ENCODE measurements at places on chromosomes 4 and X.

GRCh38 chrX:41332005-41332404 is 2.0 kb upstream of the DDX3X start:
- DNase-seq, result no peak

- no peak for DNase-seq
These were observed 1.1 kb upstream of the CLDN24 start for GRCh38 chr4:183323295-183323694.

DNA sequence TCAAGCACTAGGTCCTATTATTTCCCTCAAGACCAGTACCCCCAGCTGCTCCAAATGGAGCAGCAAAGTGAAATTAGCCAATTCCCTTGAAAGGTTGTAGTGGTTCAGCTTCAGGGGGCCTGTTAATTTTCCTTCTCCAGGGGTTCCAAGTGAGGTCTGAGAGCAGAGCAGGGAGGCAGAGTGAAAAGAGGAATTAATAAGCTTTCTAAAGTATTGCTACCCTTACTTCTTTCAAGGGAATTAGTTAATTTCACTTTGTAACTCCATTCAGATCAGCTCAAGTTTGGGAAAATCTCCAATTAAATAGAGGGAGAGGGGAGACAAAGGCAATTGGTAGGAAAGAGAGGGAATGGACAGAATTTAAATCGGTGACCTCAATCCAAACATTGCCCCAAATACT is 78.7 kb upstream of the SLC7A11 start:
- no peak for DNase-seq

GRCh38 chr4:25795566-25796454 is 67.0 kb downstream of the SEL1L3 start:
- peak; percentile 88 for DNase-seq

DNA sequence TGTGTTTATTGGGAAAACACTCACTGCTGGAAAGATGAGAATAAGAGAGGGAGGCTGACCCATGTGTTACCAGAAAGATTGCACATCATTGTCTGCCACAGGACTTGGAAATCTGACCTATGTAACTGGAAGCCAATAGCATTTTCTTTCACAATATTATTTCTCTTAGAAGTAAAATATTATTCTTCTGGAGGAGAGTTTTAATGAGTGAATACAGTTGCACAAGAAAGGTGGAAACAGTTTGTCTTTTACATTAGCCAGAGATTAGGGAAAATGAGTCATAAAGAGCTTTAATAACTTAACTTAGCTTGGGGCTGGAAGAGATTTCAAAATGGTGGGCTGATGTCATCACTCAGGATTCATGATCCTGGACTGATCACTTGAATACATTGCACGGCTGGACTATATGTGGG is 31.5 kb upstream of the LNX1 start:
- peak; percentile 35 for DNase-seq

DNA sequence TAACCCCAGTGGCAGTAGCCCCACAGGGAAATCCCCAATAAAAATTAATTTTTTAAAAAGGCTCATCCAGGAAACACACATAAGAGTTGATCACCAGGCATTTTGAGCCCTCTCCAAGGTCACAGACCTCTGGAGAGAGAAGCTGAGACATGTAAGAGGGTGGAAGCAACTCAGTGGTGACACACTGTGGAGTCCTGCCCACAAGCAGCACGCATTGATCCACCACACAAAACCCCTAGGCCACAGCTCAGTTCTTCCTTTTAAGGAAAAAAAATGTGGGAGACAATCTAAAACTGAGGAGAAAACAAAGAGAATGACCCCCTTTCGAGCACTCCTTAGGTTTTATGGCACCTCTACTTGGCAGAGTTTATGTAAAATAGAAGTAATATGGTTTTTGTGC is 71.7 kb upstream of the S100G start:
- peak; percentile 7 for DNase-seq

DNA sequence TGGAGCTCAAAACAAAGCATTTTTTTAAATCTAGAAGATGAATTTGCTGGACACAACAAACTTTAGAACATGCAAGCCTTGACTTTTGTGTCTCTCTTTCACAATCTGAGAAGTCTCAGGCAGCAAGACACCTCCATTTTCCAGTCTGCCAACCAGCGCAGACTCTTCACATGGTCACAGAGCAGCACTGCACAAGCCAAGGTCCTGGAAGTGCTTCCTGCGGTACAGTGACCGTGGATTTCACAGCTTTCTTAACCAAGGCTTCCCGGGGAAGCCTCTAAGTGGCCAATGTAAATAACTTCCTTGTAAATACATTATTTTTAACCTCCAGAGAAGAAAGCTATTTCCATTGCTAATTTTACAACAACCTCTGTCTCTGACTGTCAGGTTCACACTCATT is 31.2 kb downstream of the ZNF827 start:
- DNase-seq, result peak; percentile 24

- DNase-seq, result no peak
These were observed 196.6 kb upstream of the AGA start for GRCh38 chr4:177638871-177639270.

GRCh38 chr4:158102904-158103303 is 69.9 kb downstream of the GASK1B start:
- no peak for DNase-seq

DNA sequence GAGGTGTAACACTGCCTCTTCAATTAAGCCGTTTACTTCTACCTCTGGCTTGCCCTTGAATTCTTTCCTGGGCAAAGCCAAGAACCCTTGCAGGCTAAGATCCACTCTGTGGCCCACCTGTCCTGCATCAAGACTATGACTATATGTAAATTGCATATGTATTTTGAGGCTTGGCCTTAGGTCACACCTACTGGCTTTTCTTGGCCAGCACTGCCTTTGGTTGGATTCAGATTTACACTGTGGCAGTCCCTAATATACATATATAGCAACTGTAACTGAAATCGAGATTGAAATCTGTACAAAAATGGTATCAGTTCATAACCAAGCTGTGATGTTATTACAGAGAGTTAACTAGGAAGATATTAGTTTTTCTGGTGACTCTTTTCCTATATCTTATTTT is 151.5 kb downstream of the CFAP47 start:
- DNase-seq, result no peak

GRCh38 chrX:19684311-19684710 is 169.0 kb upstream of the MAP3K15 start:
- no peak for DNase-seq

- DNase-seq, result peak; percentile 17
These were observed 51.5 kb upstream of the TRPC3 start for GRCh38 chr4:122003335-122003734.

- no peak for DNase-seq
These were observed 24.5 kb downstream of the DDIT4L start for GRCh38 chr4:100165809-100166208.

DNA sequence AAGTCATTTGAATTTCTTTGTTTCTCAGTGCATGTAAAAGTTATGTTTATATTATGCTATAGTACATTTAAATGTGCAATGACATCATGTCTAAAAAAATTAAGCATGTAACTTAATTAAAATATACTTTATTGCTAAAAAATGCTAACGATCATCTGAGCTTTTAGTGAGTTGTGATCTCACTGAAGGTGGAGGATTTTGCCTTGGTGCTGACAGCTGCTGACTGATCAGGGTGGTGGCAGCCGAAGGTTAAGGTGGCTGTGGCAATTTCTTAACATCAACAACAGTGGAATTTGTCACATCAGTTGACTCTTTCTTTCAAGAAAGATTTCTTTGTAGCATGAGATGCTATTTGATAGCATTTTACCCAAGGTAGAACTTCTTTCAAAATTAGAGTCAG is 6.6 kb downstream of the ANAPC4 start:
- no peak for DNase-seq

DNA sequence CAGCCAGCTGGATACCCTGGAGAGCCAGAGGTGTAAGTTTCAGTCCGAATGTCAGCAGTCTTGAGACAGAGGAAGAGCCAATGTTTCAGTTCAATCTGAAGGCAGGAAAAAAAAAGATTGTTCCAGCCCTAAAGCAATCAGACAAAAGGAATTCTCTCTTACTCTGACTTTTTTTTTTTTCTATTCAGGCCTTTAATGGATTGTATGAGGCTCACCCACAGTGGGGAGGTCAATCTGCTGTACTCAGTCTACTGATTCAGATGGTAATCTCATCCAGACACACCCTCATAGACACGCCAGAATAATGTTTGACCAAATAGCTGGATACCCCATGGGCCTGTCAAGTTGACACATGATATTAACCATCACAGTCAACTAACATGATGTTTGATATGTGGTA is 51.9 kb downstream of the TEX13A start:
- DNase-seq, result no peak

- peak; percentile 72 for DNase-seq
These were observed 8.2 kb downstream of the BMP2K start for GRCh38 chr4:78784236-78784865.

DNA sequence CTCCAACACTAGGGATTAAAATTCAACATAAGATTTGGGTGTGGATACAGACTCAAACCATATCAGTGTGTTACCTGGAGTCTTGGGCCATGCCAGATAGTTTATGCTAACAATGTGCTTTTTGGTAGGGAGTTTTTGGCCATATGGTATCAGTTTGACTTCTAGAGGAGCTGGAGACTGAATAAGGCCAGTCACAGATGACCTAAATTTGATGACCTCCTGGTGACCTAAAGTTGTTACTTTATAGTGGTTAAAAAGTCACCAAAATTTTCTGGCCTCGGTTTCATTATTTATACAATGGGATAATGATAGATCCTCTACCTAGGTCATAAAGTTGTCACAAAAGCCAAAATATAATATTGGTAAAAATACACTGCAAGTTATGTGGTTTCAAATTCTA is 877.1 kb downstream of the RAPGEF2 start:
- no peak for DNase-seq

DNA sequence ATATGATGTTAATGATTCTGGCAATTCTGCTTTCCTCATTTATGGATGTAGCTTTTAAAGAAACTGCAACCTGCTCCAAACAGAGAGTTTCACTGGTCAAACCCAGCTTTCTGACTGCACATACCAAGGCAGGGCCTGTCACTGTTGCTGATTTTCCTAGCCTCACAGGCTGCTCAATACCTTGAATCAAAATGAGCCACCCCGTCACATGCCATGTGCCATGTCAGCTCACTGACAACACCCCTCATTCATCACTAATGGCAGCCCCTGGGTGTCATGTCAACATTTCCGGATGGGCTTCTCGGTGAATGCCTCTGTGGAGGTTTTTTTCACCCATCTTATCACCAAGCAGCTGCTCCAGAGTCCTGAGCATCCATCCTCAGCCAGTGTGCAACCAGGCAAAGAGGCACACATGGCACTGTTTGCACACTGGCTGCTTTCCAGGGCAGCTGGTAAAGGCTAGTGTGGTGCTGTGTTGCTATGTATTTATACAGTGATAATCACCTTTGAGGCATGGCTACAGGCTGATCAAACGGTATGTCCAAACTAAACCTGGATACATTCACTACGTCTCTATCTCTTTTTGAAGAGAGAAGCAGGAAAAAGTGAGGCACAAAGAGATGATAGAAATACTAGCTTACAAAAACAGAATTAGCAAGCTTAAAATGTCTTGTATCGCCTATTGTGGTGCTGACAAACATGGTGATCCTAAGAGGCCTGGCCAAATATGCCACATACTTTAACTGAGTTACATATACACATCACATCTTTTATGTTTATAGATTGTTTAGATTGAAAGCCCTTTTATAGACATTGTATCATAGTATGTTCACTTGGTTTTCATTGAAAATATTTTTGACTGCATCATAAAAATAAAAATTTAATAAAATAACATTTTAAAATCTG is 94.6 kb upstream of the INPP4B start:
- DNase-seq, result no peak

DNA sequence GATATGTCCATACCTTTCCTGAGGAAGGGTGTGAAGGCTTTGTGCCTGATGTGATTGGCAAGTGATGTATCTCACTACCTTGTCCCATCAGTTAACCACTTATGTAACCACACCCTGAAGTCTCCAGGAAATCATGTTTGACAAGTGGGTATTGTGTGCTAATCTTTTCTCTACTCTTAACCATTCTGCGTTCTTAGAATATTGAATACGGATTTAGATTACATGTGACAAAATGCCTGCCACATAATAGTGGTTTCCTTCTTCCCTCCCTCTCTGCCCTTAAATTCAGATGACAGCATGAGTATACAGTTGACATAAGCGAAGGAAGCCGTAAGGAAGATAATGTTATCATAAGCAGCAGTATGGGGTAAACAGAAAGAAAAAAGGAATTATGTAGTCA is 108.4 kb downstream of the KLHL8 start:
- no peak for DNase-seq

- no peak for DNase-seq
These were observed 1.7 kb upstream of the TRPC5OS start for GRCh38 chrX:111874241-111874640.

GRCh38 chr4:117660668-117661067 is 373.6 kb upstream of the NDST3 start:
- DNase-seq, result no peak

DNA sequence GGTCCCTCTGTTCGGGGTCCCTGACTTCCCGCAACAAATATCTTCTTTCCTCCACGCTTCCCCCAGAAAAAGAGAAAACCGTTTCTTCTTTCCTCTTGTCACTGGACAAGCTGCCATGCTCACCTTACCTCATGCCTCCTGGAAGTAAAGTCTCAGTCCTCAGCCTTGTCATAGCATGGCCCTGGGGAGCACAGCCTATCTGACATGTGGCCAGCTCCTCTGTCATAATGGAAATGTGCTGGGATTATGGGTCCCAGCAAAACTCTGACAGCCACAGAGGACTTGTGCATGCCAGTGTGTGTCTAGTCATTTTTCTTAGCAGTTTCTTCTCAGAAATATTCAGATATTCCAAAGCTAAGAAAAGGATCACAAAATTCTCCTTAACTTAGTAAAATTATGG is 122.4 kb downstream of the AASDH start:
- no peak for DNase-seq

DNA sequence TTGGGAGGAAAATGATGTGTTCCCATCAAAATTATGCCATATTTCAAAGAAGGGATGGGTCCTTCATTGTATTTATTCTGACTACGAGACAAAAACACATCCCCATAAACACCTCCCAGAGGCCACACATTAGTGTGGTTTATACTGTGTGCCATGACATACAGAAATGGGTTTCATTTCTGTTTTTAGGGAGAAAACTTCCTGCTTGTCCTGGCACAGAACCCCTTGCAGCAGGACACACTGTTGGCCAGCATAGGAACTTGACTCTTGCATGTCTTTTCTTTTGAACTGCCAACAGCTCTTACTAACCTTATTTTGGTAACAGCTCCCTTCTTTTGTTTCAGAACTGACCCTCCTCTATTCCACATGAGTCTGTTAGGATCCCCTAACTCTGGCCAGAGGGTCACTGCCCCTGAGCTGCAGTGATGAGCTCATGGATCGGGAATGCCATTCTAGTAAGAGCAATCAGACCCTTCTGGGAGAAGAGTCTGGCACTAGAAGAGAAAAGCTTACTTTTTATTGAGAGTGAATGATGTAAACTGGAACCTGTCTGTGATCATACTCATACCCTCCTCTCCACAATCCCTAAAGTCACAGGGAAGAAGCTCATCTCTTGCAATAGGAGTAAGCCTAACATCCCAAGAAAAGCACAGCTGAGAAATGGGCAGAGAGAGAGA is 86.4 kb downstream of the SMIM20 start:
- no peak for DNase-seq
